ENCODE measurements at places on chromosomes 11 and 22. TPM values are rescaled to one million over a fixed set of nuclear protein-coding genes. Genes with fewer than 3 reads are reported as not detected.

ACCSL gene
- not detected for total RNA-seq

GRCh38 chr11:120314861-120315260, 10.2 kb upstream of the TLCD5 start:
- H3K4me3 ChIP-seq, result no peak overlapping the region
- no peaks in the 10 kb centered on the region for H3K36me3 ChIP-seq
- H3K27me3 ChIP-seq, result no peaks in the 10 kb centered on the region
- H3K4me1 ChIP-seq, result peaks cover 6% of the 10 kb centered on the region
- H3K27ac ChIP-seq, result no peak overlapping the region

DNA sequence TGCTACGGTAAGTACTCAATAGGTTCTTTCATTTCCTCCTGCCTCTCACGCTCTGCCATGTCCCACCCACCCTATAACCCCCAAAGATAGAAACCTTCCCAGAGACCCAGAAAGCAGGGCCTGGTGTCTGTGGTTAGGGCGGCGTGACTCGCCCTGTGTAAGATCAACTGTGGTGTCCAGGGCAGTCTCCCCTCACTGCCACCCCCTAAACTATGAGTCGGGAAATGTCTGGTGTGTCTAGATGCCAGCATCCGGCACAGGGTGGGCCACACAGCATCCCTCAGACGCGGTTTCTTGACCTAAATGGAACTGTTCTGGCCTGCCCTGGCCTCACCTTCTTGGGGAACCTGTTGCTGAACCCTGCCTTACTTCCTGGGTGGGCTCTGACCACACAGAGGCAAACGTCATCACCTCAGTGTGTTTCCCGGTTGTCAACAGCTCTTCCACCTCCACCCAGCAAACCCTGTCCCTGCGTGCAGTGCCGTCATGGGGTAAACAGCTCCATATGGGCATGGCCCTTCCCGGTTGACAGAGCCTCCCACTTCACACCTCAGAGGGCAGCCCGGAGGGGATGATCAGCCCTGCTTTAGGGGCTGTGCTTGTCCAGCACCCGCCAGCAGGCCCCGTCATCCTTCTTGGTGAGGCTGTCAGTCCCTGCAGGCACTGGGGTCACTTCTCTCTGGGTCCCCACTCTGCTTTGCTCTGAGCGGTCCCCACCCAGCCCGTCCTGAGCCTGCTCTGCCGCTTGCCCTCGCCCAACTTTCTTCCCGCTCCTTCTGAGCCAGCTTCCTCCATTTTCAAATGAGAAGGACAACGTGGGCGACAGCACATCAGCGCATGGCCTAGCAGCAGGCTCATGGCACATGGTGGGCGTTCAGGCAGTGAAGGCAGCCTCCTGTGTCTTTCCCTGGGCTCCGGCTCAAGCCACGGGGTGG, 6.0 kb downstream of the WNT11 start:
- H3K4me3 ChIP-seq, result no peak overlapping the region
- H3K36me3 ChIP-seq, result peaks cover 40% of the 10 kb centered on the region
- no peaks in the 10 kb centered on the region for H3K27me3 ChIP-seq
- no peak for DNase-seq
- H3K27ac ChIP-seq, result no peak overlapping the region
- H3K4me1 ChIP-seq, result peaks cover 24% of the 10 kb centered on the region

POU2AF2 gene
- not detected for total RNA-seq

- H3K4me3 ChIP-seq, result no peak overlapping the region
- no peaks in the 10 kb centered on the region for H3K27me3 ChIP-seq
- no peak for DNase-seq
- H3K36me3 ChIP-seq, result no peaks in the 10 kb centered on the region
- H3K27ac ChIP-seq, result no peak overlapping the region
- peaks cover 6% of the 10 kb centered on the region for H3K4me1 ChIP-seq
Observed at GRCh38 chr11:35088676-35089075, 50.3 kb upstream of the CD44 start.

CCT8L2 gene
- total RNA-seq, result not detected

GRCh38 chr11:94845622-94846021, 77.5 kb downstream of the AMOTL1 start:
- H3K4me3 ChIP-seq, result no peak overlapping the region
- no peaks in the 10 kb centered on the region for H3K27me3 ChIP-seq
- H3K27ac ChIP-seq, result peak overlapping the region; percentile 80
- H3K4me1 ChIP-seq, result no peaks in the 10 kb centered on the region
- no peaks in the 10 kb centered on the region for H3K36me3 ChIP-seq
- no peak for DNase-seq

ZNF280B gene
- total RNA-seq, result 0.49 TPM

HSD17B12 gene
- total RNA-seq, result 118 TPM

TENM4 gene
- total RNA-seq, result 5.0 TPM

- H3K27me3 ChIP-seq, result no peaks in the 10 kb centered on the region
- peaks cover 3% of the 10 kb centered on the region for H3K4me1 ChIP-seq
- no peak for DNase-seq
Observed at GRCh38 chr11:63687845-63688244, 6.5 kb downstream of the RTN3 start.

DNA sequence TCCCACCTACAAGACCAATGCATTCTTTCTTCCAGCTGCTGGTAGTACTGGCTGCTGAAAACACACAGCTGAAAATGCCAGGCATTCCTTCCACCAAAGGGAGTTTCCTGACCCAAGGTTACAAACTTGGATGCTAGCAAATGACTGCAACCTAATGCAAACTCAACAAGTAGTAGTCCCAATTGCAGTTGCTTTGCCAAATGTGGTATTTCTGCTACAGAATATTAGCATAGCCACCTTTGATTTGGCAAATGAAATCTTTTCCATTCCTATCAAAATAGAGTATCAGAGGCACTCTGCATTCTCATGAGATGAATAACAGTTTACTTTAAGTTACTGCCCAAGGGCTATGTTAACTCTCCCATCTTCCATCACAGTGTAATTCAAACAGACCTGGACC, 172.0 kb upstream of the ARHGAP42 start:
- no peak overlapping the region for H3K27ac ChIP-seq
- H3K27me3 ChIP-seq, result no peaks in the 10 kb centered on the region
- H3K36me3 ChIP-seq, result no peaks in the 10 kb centered on the region
- no peak for DNase-seq
- H3K4me1 ChIP-seq, result no peaks in the 10 kb centered on the region

SCO2 gene
- total RNA-seq, result 9.1 TPM

All from lung (tissue), 17 donors.